ENCODE measurements at places on chromosomes 4 and X.

DNA sequence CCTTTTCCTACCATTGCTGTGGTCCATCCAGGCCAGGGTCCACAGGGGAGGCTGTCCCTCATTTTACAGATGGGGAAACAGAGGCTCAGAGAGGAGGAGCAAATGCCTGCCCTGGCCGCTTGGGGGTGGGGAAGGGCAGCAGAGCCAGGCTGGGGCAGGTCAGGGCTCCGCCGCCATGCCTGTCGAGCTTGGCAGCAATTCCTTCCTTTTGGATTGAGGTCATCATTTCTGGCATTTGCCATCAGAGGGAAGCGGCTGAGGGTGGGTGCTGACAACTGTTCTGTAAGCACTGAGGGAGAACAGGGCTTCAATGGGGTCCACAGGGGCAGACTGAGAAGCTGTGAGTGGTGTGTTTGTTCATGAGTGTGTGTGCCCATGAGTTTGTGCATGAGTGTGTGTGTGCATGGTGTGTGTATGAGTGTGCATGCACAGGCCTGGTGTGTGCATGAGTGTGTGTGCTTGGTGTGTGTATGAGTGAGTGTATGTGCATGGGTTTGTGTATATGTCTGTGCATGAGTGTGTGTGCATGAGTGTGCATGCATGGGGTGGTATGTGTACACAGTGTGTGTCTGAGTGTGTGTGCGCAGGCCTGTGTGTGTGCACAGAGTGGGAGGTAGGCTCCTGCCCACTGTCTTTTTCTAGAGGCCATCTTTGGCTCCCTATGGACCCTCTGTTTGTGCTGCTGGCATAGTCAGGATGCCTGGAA is 115.2 kb downstream of the SORCS2 start:
- no peak for DNase-seq

- no peak for DNase-seq
Measured at GRCh38 chr4:155974996-155975395, 21.3 kb upstream of the CTSO start.

- no peak for DNase-seq
Measured at GRCh38 chr4:111847296-111848008, 297.8 kb upstream of the FAM241A start.

DNA sequence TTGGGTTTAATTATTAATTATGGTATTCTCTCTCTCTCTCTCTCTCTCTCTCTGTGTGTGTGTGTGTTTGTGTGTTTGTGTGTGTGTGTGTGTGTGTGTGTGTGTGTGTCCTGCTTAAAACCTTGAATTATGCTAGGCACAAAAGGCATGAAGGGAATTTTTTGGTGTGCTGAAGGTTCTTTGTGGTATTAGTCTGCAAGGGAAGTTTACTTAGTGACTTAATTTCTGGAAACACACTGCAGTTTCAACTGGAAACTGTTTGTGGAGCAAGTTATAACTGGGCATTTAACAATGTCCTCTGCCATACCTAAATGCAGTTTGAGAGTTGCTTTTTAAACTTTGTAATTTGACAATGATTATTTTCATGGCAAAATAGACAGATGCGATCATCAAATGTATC is 111.7 kb downstream of the FRMPD4 start:
- no peak for DNase-seq

DNA sequence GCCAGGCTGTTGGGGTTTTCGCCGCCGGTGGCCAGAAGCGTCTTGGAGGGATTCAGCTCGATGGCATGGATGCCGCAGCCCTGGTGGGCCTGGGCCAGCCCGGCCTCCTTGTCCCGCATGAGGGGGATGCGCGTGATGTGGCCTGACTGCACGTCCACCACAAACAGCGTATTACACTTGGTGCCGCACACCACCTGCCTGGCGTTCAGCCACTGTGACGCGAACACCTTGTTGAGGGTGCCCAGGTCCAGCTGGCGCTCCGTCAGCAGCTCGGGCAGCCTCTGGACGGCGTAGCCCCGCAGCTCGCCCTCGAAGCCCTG is 728 bp downstream of the DCAF12L2 start:
- DNase-seq = no peak

DNA sequence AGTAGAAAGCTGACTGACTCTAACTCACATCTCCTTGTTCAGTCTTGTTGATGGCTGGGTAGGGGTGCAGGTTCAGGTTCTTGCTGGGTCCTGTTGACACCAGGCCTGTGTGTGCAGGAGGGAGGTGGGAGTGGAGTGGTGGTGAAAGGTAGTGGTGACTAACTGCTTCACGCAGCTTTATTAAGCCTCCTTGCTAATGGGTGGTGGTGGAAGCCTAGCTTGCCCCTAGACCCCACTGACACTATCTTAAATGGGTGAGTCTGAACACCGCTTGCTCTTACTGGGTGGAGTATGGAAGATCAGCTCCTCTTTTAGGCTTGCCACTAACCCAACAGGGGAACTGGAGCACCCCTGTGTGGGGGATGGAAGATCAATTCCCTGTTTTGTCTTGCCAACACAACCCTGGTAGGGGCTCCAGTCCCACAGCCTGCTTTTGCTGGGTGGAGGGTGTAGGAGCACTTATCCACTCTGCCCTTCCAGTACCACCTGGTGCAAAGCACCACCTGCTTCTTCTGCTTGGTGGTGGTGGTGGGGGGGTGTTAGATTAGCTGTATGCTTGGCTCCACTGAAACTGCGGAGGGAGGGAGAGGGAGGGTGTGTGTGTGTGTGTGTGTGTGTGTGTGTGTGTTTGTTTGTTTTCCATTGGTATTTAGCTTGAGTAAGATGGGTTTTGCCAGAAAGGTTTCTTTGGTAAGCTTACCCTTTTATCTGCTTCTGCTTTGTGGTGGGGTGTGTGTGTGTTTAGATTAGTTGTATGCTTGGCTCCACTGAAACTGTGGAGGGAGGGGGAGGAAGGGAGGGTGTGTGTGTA is 25.6 kb downstream of the KDM6A start:
- DNase-seq = no peak

DNA sequence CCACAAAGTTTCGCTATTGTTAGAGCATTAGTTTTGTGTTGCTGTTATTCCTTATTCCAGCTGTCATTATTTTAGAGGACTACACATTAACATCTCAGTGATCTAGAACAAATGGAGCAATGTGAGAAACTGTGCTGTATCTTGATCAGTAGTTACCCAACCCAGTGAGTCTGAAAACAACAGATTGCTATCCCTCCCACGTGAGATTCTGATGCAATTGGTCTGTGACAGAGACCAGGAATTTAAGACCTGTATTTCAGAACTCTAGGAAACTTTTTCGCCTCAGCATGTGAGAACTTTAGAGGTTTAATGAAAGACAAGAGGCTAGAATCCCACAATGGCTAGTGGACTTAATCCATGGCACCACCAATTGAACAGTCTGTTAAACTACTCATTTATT is 35.7 kb upstream of the CDS1 start:
- DNase-seq = no peak

Data from stimulated activated effector memory CD8-positive, alpha-beta T cell treated with anti-CD3 and anti-CD28 coated beads, Interleukin-12 subunit alpha, Interleukin-12 subunit beta, amount 100 ng/mL, for 72 hours (primary cell).